ENCODE measurements at places on chromosomes 13 and 19. TPM values are rescaled to one million over a fixed set of nuclear protein-coding genes. Genes with fewer than 3 reads are reported as not detected.
A peak's percentile ranks its signal among the peaks of the same experiment; 100 is the strongest.

The PPP2R1A gene
- 171 TPM for total RNA-seq

The STXBP2 gene
- total RNA-seq: 58.6 TPM

The PRR22 gene
- 1.2 TPM for total RNA-seq

GRCh38 chr19:18300930-18301717, 19.7 kb upstream of the JUND start:
- H3K4me1 ChIP-seq: peaks cover 25% of the 10 kb centered on the region
- H3K27ac ChIP-seq: peak overlapping the region; percentile 69
- no peaks in the 10 kb centered on the region for H3K27me3 ChIP-seq

- H3K36me3 ChIP-seq: no peaks in the 10 kb centered on the region
- no peak overlapping the region for H3K4me3 ChIP-seq
- H3K4me1 ChIP-seq: no peaks in the 10 kb centered on the region
- peak; percentile 66 for DNase-seq
These were observed 88.8 kb downstream of the GNG7 start for GRCh38 chr19:2613507-2614295.

GRCh38 chr13:53188120-53188519, 159.5 kb downstream of the OLFM4 start:
- H3K27me3 ChIP-seq: no peaks in the 10 kb centered on the region
- no peaks in the 10 kb centered on the region for H3K4me1 ChIP-seq
- no peak overlapping the region for H3K4me3 ChIP-seq

DNA sequence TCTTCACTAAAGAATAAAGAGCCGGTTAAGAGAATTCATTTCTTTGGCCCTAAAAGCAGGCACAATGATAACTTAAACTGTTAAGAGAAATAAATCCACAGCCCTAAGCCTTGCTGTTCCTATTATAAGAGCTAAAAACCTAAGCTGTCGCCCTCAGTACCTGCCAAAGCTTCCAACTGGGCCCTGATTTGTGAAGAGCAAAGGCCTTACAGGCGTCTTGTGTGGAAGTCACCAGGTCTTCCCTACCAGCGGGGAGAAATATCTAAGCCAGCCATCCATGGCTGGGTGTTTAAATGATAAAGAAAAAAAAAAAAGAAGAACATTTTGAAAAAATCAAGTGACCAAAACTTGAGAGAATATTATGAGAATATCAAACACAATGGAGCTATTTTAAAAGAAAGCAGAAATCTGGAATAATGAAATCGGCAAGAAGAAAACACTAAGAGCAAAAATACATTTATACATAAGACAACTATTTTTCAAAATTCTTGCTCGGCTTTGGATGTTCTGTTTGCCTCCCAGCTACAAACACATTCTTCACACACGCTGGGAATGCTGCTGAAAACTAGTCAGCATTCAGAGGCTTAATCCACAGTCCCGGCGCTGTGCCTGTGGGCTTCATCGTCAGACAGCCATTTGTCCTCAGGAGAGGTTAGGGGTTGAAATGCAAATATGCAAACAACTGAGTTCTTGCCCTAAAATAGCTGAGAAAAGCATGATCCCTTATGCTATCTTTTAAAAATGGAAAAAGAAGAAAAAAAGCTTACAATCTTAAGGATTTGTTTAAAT, 89.8 kb upstream of the LSM14A start:
- no peak overlapping the region for H3K4me3 ChIP-seq
- no peak overlapping the region for H3K27ac ChIP-seq
- no peaks in the 10 kb centered on the region for H3K4me1 ChIP-seq
- H3K27me3 ChIP-seq: no peaks in the 10 kb centered on the region

GRCh38 chr19:3184847-3185460, 776 bp upstream of the NCLN start:
- peak; percentile 74 for DNase-seq
- peaks cover 11% of the 10 kb centered on the region for H3K4me1 ChIP-seq
- no peaks in the 10 kb centered on the region for H3K36me3 ChIP-seq
- no peaks in the 10 kb centered on the region for H3K27me3 ChIP-seq

DNA sequence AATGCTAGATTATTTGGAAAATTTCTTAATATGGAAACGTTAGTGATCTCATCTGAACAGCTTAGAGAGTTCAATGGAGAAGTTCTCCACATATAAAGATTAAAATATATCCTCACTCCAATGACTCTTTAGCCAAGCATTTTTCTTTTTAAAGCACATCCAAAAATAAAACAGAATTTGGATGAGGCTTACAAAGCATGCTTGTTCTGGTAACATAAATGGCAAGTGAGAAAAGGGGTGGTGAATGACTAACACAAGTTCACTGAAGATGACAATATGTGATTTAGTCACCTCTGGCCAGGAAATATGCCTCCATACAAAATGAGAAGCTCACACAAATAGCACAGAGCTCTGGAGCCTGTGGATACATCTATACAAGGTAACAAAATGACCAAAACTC, 253.0 kb downstream of the PCDH20 start:
- no peak overlapping the region for H3K27ac ChIP-seq
- no peaks in the 10 kb centered on the region for H3K27me3 ChIP-seq
- no peak overlapping the region for H3K4me3 ChIP-seq
- no peaks in the 10 kb centered on the region for H3K4me1 ChIP-seq

GRCh38 chr19:45066921-45067661, 9.2 kb downstream of the ZNF296 start:
- no peaks in the 10 kb centered on the region for H3K36me3 ChIP-seq
- no peak overlapping the region for H3K27ac ChIP-seq
- no peak for DNase-seq
- H3K27me3 ChIP-seq: no peaks in the 10 kb centered on the region

DNA sequence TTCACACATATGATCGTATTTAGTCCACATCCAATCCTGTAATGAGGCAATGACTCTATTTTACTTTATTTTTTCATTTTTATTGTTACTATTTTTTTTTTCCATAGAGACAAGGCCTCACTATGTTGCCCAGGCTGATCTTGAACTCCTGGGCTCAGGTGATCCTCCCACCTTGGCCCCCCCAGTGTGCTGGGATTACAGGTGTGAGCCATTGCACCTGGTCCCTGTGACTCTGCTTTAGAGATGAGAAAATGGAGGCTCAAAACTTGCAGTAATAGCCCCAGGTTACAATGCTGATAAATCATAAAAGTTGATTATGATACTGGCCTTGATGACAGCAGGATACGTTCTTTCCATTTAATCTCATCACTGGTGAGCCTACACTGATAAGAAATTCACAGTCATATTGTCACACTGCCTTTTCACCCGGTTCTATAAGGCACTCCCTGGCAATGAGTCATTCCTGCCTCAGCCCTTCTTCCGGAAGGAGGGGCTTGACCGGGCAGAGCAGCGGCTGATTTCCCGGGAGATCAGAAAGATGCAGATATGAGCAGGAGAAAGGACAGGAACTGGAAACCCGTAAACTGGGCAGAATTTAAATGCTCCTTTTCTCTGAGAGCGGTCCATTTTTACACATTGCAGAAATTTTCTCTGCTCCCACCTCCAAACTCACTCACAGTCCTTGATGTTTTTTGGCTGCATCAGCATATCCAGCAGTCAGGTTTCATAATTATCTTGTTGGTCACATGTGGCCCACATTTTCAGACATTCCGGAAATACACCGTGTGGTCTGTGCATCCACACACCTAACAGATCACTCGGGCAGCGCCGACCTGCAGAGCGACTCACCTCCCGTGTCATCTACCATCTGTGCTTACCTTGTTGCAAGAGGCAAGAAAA, 616.4 kb downstream of the EFNB2 start:
- peaks cover 4% of the 10 kb centered on the region for H3K4me1 ChIP-seq
- peak overlapping the region; percentile 83 for H3K27ac ChIP-seq
- H3K4me3 ChIP-seq: no peak overlapping the region

GRCh38 chr19:14135985-14136508, 342 bp downstream of the ASF1B start:
- H3K27ac ChIP-seq: no peak overlapping the region
- H3K4me1 ChIP-seq: peaks cover 13% of the 10 kb centered on the region
- H3K36me3 ChIP-seq: no peaks in the 10 kb centered on the region
- DNase-seq: no peak
- peak overlapping the region; percentile 5 for H3K4me3 ChIP-seq

- H3K4me1 ChIP-seq: no peaks in the 10 kb centered on the region
- H3K4me3 ChIP-seq: no peak overlapping the region
- no peak for DNase-seq
- no peaks in the 10 kb centered on the region for H3K27me3 ChIP-seq
- H3K36me3 ChIP-seq: no peaks in the 10 kb centered on the region
- H3K27ac ChIP-seq: no peak overlapping the region
These were observed 78.0 kb downstream of the LATS2 start for GRCh38 chr13:20983386-20983785.

- H3K27ac ChIP-seq: no peak overlapping the region
- H3K4me1 ChIP-seq: no peaks in the 10 kb centered on the region
- no peaks in the 10 kb centered on the region for H3K36me3 ChIP-seq
- no peak for DNase-seq
- no peaks in the 10 kb centered on the region for H3K27me3 ChIP-seq
- no peak overlapping the region for H3K4me3 ChIP-seq
These were observed 27.5 kb upstream of the TFDP1 start for GRCh38 chr13:113557013-113557412.

DNA sequence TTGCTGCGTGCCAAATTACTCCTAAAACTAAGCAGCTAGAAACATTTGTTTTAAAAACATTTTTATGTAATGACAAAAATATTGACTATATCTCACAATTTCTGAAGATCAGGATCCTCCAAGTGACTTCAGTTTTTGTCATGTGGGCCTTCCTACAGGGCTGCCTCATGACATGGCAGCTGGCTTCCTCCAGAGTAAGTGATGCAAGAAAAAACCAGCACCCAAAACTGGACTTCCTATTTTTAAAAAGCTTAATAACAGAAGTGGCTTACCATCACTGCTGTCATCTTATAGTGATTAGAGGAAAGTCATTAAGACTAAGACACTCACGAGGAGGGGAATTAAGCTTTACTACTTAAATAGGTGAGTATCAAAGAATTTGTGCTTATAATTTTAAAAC, 681.7 kb downstream of the PCDH17 start:
- H3K36me3 ChIP-seq: no peaks in the 10 kb centered on the region
- no peak overlapping the region for H3K27ac ChIP-seq

- H3K4me3 ChIP-seq: no peak overlapping the region
- no peak for DNase-seq
- peak overlapping the region; percentile 70 for H3K27ac ChIP-seq
- H3K36me3 ChIP-seq: no peaks in the 10 kb centered on the region
These were observed 59.2 kb downstream of the SIPA1L3 start for GRCh38 chr19:37966211-37966661.
